ENCODE measurements at places on chromosomes 4 and X.

DNA sequence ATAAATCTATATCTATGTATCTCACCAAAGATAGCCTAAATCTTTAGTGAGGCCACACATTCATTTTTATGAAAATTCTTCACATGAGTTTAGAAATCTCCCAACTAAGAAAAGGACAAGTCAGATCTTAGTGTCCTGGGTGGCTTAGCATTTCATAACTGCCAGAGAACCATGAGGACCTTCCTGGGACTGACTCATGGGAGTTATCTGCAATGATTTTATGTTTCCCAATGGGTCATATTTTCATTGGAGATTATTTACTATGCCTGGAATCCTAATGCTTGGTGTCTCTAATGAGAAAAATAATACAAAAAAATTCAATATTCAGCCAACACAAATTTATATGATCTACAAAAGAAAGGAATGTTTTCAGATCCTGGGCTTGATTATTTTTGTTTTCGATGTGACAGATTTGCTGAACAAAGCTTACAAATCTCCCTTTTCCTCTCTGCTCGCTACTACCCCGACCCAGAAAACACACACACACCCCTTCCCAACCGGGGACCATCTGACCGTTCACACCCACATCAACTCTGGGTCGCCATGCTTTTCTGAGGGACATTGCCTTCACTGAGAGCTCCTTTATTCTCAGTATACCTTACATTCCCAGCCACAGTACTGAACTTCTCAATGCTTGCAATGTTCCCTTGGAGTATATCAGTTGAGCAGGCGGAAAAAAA, 40.1 kb downstream of the SORBS2 start:
- no peak for DNase-seq

DNA sequence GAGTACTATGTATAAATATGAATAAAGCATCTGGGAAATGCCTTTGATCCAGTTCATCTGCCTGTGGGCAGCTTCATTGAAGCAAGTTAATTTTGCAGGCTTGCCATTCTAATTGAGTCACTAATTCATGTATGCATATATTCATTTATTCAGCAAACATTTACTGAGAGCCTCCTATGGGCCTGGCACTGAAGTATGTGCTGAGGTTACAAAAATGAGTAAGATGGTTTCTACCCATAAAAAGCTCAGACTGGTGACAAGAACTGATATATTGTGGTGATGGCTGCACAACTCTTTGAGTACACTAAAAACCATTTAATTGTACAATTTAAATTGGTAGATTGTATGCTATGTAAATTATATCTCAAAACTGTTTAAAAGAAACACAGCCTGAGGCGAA, 1.1 kb upstream of the MRPL1 start:
- DNase-seq, result no peak

DNA sequence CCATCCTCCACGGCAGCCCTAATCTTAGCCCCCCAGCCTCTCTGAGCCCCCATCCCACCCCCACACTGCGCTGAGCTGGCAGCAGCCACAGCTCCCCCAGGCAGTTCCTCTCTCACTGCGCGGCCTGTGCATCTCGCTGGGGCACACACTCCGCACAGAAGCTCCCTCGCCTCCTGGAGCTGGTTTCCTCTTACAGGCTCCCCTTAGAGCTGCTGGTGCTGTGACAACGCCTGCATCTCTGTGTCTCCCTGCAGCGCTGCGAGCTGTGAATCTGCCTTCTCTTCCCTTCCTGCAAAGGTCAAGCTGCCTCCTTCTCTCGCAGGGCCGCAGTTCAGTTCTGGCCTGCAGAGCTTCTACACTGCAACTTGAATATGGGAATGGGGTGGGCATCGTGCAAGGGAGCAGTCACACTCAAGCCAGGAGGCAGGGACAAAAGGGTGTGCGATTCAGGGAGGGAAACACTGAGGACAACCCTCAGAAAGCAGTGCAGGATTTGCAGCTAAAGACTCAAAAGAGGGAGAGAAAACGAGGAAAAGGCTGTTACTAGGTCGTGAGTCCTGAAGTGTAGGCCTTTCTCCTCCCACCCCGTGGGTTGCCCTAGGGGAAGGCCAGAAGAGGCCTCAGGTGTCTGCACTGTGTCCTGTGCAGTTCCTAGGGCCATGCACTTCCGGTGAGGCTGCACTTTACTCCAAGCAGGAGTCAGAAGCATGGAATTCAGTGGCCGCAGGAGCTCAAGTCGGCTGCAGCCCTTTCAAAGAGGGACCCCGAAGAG, 87.0 kb downstream of the BCOR start:
- DNase-seq, result no peak

GRCh38 chr4:172686021-172686420, 482.6 kb upstream of the GALNT7 start:
- DNase-seq, result no peak

- DNase-seq, result no peak
These were observed 19.9 kb upstream of the KLHL8 start for GRCh38 chr4:87240341-87240740.

- DNase-seq, result no peak
These were observed 50.8 kb downstream of the PRPS1 start for GRCh38 chrX:107678957-107679740.

GRCh38 chr4:25769251-25769650, 93.5 kb downstream of the SEL1L3 start:
- no peak for DNase-seq

DNA sequence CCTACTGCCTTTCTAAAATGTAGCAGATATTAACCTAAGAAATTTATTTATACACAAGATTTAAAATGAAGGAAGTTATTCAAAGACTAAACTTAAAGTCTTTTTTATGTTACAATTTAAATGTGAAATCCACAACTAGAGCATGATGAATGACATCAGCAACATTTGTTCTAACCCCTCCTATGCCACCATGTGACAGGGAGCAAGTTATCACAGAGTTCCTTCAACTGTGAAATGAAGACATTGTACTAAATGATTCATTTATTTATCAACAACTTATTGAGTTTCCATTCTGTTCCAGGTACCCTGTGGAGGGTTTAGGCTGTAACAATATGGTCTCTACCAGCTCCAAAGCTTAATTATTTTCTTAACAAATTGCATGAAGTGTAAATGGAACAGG, 76.9 kb downstream of the SLC39A8 start:
- no peak for DNase-seq

- no peak for DNase-seq
These were observed 484.1 kb downstream of the SMARCA1 start for GRCh38 chrX:129039176-129039575.

DNA sequence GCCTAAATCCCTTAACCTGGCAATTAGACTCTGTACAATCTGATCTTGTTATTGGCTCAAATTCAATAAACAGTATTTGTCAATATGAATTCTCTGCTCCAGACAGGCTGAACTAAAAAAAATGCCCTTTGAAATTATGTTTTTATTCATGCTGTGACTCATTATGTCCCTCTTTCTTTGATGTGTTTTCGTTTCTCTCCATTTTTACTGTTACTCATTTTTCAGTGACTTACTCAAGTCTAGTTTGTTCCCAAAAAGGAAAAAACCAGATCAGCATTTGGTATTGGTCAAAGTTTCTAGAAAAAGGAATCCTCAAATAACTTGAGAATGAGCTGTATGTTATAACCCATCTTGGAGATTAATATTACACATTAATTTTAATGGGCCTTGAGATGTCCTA, 40.4 kb downstream of the UNC5C start:
- no peak for DNase-seq
